ENCODE measurements at places on chromosomes 2 and 18. TPM values are rescaled to one million over a fixed set of nuclear protein-coding genes. Genes with fewer than 3 reads are reported as not detected.

- no peak for DNase-seq
Observed at GRCh38 chr2:16960579-16960978, 294.9 kb upstream of the CYRIA start.

- DNase-seq: no peak
Observed at GRCh38 chr2:41321351-41321750, 726.5 kb upstream of the PKDCC start.

- no peak for DNase-seq
Observed at GRCh38 chr2:27001950-27002349, 30.8 kb upstream of the TMEM214 start.

DNA sequence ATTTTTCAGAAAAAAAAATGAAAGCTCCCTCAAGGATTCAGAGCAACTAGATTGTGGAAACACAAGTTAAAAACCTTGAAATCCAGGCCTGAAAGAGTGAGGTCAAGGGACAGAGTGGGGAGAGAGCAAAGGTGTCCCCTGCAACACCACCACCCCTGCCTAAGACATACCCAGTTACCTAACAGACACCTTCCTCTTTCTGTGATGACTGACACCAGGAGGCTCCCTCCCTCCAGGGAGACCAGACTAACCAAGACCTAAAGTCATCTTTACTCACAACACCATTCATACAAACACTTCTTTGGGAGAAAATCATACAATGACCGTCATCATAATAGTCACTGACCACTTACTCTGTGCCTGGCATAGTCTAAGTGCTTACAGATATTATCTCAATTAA is 151.8 kb upstream of the NABP1 start:
- DNase-seq: no peak

GRCh38 chr2:101830555-101830954 is 133.0 kb downstream of the MAP4K4 start:
- DNase-seq: peak; percentile 55

- peak; percentile 17 for DNase-seq
Observed at GRCh38 chr2:212908031-212908430, 243.4 kb downstream of the IKZF2 start.

DNA sequence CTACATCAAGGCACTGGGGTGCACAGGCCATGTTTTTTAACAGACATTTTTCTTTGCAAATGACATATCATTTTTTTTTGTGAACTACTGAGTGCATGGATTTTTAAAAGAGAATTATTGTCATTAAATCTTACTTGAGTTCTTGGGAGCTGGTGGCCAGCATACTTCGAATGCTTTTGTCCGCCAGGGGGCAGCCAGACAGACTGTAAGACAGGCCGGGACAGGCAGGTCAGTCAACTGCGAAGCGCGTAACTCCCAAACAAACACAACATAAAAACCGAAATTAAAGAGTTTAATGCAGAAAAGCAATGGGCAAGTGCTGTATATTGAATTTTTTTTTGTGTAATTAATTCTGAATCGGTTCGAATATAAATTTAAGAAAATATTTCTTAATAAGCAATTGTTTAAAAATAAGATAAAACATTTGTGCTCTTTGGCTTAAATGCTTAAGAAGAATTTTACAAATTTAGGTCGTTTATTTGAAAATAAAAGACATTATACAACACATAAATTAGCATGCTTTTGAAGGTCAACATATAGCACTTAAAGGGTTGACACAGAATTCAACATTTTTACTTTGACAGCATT is 142.2 kb upstream of the PXDN start:
- DNase-seq: peak; percentile 69

DNA sequence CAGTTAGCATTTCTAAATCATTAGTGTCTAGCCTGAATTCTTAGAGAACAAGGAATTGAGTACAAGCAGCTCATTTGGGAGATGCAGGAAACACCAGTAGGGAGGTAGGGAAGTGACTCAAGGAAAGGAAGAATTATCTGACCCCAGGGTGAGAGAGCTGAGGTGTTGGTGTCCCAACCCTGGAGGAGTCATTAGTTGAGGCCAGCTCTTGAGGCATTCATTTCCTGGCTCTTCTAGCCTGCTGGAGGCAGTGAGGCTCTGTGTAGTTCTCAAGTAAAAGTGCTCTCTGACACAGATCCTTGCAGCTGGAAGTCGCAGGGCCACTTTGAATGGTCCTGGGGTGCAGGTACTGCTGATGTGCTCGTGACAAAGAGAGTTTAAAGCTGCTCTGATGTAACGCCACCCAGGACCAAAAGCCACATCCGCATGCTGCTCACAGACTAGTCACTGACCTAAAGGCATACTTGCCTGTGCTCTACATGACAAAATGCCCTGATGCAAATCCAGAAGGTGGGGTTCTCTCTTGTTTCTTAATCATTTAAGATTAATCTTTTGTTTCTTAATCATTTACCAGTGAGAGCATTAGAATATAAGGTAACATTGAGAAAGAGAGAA is 299.5 kb upstream of the LYPD1 start:
- DNase-seq: no peak

DNA sequence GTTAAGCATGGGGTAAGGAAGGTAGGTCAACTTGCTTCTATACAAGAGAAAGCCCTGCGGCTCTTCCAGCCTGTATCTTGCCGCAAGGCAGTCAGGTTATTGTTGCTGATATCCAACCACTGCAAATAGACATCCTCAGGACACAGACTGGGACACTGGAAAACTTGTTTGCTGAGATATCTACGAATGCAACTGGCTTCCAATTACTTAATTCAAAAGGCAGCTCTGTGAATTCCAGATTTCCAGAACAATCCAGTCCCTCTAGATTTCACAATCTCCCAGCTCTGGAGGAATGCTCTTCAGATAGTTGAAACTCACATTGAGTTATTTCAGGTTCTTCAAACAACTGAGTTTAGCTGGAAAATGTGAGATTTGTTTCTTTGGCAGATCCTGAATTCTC is 34.6 kb upstream of the SP9 start:
- peak; percentile 38 for DNase-seq

GRCh38 chr18:42298759-42299675 is 344.0 kb downstream of the PIK3C3 start:
- peak; percentile 80 for DNase-seq

- no peak for DNase-seq
Observed at GRCh38 chr2:17495590-17495989, 22.6 kb downstream of the RAD51AP2 start.

DNA sequence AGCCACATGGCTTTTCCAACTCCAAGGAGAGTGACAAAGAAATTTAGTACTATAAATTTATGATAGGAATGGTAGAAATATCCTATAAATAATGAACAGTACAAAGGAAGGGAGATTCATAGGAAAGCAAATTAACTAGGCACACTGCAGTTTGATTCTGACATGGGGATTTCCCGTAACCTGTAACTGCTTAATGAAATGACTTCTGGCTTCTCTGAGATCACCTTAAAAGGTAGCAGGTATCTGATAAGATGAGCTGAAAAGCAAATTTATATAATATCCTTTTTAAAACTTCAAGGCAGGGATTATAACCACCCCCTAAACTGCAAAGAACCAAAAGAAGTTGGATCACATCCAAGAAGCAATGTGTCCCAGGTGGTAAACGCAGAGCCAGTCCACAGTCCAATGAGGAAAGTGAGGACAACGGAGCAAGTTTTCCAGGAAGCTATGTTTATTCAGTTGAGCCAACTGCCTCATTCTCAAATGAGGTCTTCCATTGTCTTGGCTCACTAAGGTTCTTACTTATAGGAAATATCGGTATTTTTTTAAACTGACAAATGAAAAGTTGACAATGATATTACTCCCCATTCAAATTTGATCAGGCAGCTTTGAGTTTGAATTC is 43.0 kb downstream of the WIPF1 start:
- DNase-seq: no peak

GRCh38 chr2:80028584-80028983 is 276.0 kb downstream of the LRRTM1 start:
- no peak for DNase-seq

- DNase-seq: no peak
Observed at GRCh38 chr2:233108611-233109490, 48.7 kb downstream of the INPP5D start.

DNA sequence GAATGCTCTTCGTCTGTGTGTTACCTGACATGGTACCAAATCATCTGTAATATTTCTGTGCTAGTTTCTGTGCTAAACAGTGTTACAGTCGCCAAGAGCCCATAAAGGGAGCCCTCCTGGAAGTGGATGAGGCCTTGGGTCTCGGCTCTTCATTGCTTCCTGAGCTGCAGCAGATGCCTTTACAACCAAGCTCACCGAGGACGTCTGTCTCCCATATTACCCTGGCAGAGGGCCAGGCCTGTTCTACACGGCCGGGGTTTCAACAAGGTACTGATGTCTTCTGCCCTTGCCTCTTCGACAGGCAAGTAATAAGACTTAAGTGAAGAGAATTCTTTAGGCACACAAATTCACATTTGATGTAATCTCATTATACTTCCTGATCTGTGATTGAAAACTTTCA is 16.8 kb downstream of the RPL31 start:
- no peak for DNase-seq

DNA sequence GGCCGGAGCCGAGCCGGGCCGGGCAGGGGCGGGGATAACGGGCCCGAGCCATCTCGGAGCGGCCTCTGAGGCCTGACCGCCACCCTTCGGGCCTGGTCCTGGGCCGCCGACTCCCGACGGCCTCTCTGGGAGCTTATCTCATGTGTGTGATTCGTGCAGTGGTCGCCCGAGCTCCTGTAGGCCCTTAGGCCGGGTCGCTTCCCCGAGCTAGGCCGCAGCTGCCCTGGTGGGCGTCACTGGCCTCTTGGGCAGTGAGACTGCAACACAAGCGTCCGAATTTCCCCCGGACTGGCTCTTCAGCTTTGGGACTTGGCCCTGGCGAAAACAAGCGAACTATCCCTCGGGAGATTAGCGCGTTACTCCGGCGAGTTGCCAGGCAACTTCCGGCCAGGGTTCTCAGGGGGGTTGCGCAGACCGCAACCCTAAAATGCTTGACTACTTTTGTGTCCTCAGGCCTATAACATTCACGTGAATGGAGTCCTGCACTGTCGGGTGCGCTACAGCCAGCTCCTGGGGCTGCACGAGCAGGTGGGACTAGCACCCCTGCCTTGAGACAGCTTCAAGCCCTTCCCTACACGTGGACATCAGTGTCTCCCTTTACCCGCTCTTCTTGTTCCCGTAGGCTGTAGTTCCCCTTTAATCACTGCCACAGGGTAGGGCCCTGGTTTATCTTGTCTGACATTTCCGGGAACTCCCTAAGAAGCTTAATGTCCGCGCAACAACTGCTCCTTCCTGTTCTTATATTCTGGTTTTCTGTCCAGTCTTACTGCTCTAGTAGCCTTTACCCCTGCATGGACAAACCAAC is 602 bp downstream of the SNX17 start:
- peak; percentile 79 for DNase-seq

DNA sequence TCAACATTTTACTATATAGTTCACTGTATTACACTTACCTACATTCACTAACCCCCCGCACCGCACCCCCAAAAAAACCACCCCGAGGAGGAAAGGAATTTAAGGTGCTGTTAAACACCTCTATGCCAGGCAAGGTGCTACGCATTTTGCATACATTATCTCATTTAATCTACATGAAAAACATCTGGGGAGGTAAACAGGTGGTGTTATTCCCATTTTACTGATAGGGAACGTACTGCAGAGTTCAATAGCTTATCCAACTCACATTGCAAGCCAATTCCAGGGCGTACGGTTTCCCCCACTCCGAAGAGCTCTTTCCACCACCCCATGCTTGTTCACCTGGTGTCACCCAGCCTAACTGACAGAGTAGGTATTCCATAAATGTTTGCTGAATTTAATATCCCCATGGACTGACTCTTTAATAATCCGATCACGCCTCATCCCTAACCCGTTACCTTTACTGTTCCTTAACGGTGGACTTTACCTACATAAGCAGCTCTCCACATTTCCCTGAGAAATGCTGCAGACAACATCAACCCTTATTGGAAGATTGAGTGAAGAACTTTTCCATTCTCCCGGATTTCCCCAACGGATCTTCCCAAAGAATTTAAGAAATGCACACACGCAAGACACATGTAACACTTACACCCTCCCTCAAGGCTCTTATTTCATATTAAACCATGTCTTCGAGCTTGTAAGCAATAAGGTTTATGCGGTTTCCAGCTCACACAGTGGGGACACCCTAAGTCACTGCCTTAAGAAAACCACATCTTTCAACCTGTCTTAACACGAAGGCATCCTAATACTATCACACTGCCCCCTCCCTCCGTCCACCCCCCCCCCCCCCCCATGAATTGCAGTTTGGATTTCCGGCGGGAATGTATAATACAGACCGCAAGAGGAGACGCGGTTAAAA is 1.2 kb downstream of the RAPH1 start:
- peak; percentile 77 for DNase-seq

DNA sequence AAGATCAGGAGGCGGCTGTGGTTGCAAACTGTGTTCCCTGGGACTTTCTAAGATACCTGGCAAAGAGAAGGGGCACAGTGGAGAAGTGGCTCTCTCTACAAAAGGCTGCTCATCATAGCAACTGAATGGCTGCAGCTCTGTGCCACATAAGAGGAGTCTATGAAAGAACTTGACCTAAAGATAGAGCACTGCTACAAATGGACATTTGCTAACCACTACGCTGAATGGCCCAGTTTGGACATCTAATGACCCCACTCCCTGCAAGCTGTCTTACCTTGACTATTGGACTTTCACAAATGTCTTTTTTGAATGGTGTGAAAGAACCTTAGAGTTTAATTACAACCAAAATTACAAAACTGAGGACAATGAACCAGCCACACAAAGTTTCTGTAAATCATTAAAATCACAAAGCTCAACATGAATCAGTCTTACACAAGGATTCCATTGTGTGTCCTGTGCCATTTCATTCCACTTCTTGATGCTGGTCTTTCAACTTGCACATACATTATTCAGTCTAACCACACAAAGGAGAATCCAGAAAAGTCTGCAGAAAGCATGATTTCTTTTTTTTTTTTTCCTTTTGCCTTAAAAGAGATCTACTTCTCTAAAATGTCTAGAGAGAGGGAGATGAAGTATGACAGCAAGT is 154.0 kb downstream of the LAMA1 start:
- DNase-seq: no peak

- DNase-seq: no peak
Observed at GRCh38 chr2:66525606-66526005, 90.7 kb downstream of the MEIS1 start.

The CRYGD gene
- not detected for total RNA-seq

The HOXD13 gene
- total RNA-seq: not detected

The NDUFB3 gene
- total RNA-seq: 44.1 TPM

The BMP10 gene
- not detected for total RNA-seq

The B3GNT7 gene
- 0.64 TPM for total RNA-seq

The MC5R gene
- not detected for total RNA-seq

The ACKR3 gene
- not detected for total RNA-seq

The PLGLB2 gene
- 1.6 TPM for total RNA-seq

The TMEM247 gene
- 0.32 TPM for total RNA-seq

The SERPINB3 gene
- not detected for total RNA-seq

Measured in fibroblast of villous mesenchyme (primary cell).